Fibroblast of mammary gland (primary cell): ENCODE measurements at places on chromosomes 6 and 20.

DNA sequence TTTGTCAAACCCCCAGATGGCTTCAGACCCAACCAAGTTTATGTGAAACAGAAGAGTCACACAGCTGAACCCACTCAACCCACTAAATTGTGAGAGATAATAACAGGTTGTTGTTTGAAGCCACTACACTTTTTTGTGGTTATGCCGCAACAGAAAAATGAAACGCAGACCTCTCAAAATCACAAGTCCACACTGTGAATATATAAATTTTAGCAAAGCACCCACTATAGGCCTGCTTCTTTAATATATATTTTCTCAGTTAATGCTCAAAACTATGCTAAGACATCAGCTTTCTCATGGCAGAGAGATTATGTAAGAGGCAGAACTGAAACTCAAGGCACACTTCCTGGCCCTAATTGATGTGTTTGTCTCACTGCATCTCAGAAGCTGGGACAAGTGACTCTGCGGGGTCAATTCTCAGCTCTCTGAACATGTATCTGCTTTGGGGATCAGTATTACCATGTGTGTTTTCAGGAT, 27.7 kb downstream of the MAP3K5 start:
- no peak for DNase-seq

DNA sequence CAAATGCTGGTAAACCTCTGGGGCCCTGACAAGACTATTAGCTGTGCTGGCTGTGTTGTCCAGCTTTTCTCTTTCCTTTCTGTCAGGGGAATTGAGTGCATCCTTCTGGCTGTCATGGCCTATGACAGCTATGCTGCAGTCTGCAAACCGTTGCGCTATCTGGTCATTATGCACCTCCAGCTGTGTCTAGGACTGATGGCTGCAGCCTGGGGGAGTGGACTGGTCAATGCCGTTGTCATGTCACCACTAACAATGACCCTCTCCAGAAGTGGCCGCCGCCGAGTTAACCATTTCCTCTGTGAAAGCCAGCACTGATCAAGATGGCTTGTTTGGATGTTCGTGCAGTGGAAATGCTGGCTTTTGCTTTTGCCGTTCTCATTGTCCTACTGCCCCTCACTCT, 20.3 kb downstream of the OR2B6 start:
- DNase-seq = no peak

DNA sequence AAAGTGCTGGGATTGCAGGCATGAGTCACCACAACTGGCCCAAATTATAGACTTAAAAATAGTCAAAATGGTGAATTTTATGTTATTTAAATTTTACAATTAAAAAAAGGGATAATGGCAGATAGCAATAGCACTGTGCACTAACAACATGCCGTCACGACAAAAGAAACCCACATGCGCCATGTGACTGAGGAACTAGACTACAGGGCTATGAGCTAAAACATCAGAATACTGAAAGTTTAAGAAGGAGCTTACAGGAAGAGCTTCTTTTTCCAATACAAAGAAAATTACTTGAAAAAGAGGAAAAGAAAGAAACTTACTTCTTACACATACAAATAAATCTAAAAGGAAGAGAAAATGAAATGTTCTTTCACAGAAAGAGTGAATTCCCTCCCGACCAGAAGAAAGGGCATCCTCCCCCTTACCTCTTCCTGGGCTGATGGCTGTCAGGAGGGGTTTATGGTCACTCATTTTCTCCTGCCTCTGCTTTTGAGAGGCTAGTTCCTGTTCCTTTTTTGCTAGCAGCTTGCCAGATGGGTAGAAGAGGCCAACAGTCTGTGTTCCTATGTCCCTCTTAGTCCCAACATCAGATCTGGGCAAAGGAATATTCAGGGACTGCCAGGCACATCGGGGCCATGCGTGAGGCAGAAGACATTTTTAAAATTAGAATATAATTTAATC, 54.5 kb downstream of the DZANK1 start:
- DNase-seq = no peak

GRCh38 chr20:62235001-62235776, 3.1 kb upstream of the OSBPL2 start:
- DNase-seq = no peak

DNA sequence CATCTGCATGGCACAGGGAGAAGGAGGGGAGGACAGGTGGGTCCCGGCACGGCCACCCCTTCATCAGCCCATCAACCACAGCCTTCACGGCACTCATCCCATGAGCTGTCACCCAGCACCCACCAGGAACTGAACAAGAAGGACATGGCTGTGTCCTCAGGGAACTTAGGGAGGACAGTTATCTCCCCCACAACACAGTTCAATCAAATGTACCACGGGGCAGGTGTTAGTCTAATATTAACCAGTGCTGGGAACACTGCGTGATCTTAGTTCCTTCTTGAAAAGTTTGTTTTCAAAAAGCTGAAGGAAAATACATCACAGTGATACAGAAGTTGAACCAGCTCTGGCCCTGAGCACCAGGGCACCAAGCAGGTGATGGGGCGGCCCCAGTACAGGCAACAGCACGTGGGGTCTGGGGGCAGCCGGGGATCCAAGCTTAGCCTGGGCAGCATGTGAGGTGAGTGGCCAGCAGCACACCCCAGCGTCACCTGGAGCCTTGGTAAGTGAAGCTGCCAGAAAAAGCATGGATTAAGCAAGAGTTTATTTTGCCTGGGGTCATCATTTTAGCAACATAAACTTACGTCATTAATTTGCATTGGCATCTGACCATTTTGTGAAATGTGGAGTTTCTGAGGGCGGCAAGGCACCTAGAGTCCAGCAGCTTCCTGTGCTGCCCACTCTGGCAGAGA, 35.5 kb upstream of the AFDN start:
- no peak for DNase-seq

DNA sequence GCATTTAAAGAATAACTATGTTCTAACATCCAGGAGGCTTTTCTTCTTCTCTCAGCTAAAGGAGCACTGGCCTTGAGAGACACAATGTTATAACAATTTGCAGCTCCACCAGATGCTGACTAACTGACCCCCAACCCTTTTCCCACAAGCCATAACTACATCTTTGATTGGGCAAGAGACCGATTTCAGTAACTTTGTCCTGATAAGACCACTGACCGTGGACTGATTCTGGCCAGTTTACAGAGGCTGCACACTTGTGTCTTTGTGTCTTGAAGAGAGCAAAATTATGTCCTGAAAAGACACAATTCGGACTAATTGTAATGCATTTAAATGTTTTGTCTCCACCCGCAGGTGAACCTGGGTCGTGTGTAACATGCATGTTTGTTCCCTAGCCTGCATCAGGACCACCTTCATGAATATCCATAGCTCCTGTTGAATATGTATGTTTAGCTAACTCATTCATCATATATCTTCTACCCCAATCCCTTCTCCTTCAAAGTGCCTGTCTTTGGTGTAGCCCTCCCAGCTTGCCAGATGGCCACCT, 22.3 kb downstream of the ABRACL start:
- DNase-seq = no peak
